ENCODE measurements at places on chromosomes 5 and 9. TPM values are rescaled to one million over a fixed set of nuclear protein-coding genes. Genes with fewer than 3 reads are reported as not detected.

Gene ZNG1A
- total RNA-seq: 41.1 TPM

Gene SLC24A2
- total RNA-seq: 3.3 TPM

Gene SAXO1
- total RNA-seq: 0.14 TPM

Gene KCNT1
- 0.28 TPM for total RNA-seq

Gene DRD1
- total RNA-seq: 0.82 TPM

Gene PFDN1
- 42.7 TPM for total RNA-seq

Gene OR1J2
- not detected for total RNA-seq

Gene SLC36A3
- total RNA-seq: not detected

Gene IFNB1
- total RNA-seq: not detected

Gene SLC6A7
- total RNA-seq: not detected
